ENCODE measurements at places on chromosomes 4 and X.
A peak's percentile ranks its signal among the peaks of the same experiment; 100 is the strongest.

DNA sequence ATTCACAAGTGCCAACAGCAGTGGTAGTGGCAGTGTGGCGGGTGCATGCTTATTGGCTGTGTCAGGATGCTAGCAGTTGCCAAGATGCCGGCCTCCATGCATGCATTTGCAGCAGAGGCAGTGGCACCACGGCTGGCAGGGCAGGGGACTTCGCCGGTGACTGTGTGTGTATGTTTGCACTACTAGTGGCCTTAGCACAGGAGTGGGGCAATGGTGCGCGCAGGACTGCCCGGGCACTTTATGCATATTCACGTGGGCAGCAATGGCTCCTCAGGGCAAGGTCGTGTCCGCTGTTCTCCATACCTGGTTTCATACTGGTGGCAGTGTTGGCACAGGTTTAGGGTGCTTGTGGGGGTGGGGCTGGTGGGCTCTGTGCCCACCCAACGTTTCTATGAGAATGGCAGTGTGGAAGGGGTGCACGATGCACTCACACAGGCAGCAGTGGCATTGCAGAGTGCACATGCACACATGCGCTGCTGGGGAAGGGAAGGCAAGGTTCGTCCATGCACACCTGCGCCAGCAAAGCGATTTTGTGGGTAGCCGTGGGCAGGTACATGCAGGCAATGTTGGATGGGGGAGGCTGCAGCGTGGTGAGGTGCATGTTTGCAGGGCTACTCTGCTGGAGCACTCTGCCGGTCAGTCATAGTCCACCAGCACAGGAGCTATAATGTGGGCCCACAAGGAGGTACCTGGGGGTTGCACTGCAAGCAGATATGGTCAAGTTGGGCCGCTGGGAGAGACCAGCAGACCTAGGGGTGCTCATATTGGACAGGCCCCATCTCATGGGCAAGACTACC lies 338.9 kb upstream of the TECRL start:
- DNase-seq: no peak

- no peak for DNase-seq
Measured at GRCh38 chrX:115214151-115214550, 19.7 kb downstream of the LRCH2 start.

- DNase-seq: no peak
Measured at GRCh38 chr4:21709031-21709430, 239.5 kb downstream of the KCNIP4 start.

- no peak for DNase-seq
Measured at GRCh38 chr4:147056940-147057610, 111.4 kb upstream of the TTC29 start.

DNA sequence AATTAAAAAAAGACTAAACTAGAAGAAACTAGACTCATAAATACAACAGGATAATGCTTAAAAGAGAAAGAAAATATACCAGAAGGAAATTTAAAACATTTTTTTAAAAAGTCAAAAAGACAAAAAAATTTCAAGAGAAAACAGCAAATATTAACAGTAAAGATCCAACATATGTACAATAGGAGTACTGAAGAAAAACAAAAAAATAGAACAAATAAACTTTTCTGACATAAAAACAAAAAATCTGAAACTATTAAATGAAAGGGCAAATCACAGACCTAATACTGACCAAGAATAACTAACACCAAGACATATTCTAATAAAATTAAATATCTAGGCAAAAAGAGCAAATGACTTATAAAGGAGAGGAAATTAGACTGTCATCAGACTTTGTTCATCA lies 11.5 kb downstream of the DNAJB14 start:
- DNase-seq: peak; percentile 10

- DNase-seq: no peak
Measured at GRCh38 chr4:102808009-102808408, 19.3 kb downstream of the UBE2D3 start.

- no peak for DNase-seq
Measured at GRCh38 chrX:9871701-9872268, 85.6 kb downstream of the SHROOM2 start.

DNA sequence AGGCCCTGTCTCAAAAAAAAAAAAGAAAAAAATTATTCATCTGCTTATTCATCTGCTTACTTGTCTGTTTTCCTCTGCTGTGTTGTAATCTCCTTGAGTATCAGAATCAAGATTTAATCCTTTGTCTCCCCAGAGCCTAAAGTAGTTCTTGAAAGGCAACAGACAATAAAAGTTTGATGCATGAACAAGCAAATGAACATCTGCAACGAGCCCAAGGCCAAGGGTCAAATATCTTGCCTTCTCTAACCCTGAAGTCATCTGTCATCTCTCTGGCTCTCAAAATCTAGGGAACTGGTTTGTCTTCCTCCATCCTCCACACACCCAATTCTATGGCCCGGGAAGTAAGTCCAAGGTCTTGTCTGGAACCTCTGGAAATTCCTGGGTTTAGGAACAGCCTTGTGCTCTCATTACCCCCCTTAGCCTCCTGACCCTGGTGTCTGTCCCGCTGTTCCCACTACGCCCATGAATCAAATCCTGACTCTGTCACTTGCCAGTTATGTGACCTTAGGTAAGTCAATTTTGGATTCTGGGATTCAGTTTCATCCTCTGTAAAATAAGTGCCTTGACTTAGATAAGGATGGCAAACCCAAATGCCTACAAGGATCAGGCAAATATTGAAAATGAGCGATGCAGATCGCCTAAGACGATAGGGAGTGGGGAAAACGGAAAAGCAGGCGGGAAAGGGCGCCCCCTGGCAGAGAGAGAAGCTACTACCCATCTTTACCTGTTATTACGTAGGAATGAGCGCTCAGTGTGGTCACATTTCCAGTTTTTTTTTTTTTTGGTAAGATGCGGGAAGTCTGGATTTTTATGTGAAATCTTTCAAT lies 102.7 kb upstream of the DHX15 start:
- no peak for DNase-seq

GRCh38 chr4:24763631-24764297 lies 31.6 kb upstream of the SOD3 start:
- peak; percentile 70 for DNase-seq

- no peak for DNase-seq
Measured at GRCh38 chrX:1384658-1385252, 7.2 kb downstream of the SLC25A6 start.

- DNase-seq: no peak
Measured at GRCh38 chr4:148693913-148694649, 251.9 kb upstream of the NR3C2 start.

DNA sequence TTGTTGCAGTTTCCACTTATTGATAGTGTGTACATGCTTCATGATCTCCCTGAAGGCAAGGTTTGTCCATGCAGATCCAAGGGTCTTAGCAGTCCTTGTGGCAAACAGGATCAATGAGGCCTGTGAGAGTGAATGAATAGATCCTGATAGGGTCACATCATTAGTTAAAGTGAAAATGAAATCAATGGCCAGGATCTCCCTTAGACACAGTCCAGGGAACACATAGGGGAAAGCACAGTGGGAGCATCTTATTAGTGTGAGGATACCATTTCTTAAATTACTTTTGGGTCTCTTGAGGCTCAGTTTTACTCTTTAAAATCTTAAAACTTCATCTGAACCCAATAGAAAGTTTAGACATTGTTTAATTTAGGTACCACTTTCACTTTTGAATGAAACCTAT lies 59.3 kb downstream of the ARHGAP6 start:
- no peak for DNase-seq

DNA sequence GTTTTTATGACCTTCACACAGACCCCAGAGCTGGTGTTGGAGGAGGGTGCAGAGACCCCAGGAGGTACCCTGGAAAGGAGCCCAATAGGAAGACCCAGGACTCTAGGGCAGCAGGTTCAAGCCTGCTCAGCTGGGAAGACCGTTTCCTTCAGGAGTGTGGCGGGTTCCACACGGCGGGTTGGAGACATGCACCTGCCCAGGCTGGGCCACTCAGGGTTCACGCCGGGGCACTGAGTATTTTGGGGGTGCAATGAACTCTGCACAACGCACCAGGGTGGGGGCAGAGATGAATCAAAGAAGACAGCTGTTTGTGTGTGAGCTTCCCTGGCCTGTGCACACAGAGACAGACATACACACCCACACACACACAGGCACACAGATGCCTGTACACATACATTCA lies 52.5 kb upstream of the PPP2R3B start:
- no peak for DNase-seq

DNA sequence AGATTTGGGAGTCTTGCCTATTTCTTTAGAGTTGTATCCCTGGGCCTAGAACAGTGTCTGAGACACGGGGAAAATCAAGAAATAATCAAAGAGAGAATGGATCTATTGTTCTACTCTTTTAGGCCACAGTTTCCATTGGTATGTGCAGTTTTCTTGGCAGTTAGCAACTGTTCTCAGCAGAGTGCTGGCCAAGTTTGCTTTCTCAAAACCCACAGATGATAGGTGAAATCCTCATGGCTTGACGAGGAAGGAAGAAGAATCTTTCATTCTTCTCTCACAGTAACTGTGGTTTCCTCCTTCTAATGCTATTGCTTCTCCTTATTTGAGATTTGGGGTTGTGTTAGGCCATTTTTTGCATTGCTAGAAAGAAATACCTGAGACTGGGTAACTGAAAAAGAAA lies 42.2 kb downstream of the AGA start:
- no peak for DNase-seq

GRCh38 chrX:136850441-136851175 lies 29.9 kb downstream of the RBMX start:
- peak; percentile 2 for DNase-seq

DNA sequence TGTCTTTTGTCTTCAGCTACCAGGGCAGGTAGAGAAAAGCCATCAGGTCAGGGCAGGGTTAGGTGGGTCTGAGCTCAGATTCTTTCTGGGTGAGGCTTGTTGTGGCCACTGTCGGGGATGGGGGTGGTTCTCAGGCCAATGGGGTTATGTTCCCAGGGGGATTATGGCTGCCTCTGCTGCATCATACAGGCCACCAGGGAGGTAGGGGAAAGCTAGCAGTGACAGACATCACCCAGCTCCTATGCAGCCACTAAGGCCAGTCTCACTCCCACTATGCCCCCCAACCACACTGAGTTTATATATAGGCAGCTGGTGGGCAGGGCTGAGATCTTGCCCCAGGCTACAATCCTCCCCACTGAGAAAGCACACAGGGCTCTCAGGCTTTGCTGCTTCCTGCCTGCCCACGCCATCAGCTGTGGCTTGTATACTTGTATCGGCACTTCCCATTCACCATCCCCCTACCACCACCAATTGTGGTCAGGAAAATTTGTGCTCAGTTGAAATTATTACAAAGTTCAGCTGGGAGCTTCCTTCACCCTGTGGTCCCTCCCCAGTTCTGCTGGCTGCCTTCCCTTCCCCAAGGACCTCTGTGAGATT lies 72.6 kb upstream of the PTPN13 start:
- DNase-seq: no peak

DNA sequence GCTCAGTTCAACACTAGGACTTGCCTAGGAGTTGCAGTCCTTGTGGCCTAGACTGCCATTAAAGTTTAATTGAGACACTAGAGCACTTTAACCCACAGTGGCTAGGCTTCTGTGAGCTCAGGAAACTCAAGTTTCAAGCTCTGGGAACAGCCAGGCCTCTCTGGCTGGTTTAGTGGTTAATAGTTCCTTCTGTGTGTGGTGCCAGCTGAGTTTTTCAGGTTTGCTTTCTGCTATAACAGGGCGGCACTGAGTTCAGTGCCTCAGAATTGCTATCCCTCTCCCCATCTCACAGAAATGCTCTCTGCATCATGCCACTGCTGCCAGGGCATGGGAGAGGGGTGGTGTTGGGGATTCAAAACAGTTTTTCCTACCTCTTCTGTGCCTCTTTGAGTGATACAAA lies 15.9 kb downstream of the MMAA start:
- DNase-seq: no peak

GRCh38 chr4:5460106-5460801 lies 248.1 kb downstream of the EVC2 start:
- peak; percentile 18 for DNase-seq

DNA sequence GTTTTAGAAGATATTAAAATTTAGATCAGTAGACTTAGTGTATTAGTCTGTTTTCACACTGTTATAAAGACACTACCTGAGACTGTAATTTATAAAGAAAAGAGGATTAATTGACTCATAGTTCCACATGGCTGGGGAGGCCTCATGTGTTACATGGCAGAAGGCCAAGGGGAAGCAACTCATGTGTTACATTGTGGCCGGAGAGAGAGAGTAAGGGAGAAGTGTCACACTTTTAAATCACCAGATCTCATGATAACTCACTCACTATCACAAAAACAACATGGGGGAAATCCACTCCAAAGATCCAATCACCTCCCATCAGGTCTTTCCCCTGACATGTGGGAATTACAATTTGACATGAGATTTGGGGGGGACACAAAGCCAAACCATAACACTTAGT lies 1159.7 kb upstream of the PCDH7 start:
- no peak for DNase-seq

GRCh38 chr4:10690185-10690907 lies 5.8 kb upstream of the CLNK start:
- DNase-seq: no peak

DNA sequence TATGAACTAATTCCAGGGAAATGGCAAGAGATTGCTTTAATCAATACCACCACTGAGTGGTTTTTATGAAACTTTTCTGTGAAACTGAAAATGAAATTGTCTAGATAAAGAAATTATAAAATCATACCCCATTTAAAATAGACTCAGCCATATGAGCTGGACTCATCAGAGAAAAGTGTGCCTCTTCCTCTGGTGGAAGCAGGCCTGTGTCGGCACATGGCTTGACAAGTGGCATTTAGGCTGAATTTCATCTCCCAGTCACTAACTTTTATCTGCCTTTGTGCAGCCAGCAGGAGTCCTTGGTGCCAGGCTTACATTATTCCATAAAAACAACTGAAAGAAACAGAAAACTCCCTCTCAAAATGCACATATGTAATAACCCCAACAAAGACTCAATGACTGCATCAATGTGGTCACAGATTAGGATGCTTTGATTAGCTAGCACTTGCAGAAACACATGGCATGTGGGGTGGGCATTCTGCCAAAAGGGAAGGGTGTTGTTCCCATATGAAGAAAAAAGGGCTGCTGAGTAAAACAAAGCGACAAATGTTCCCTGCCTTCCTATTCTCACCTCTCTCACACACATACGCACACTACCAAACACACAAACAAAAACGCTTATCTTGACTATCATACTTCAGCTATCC lies 232.3 kb downstream of the PABPC4L start:
- DNase-seq: peak; percentile 74

GRCh38 chr4:66949419-66949818 lies 595.9 kb downstream of the CENPC start:
- DNase-seq: no peak

- DNase-seq: no peak
Measured at GRCh38 chr4:1327526-1328266, 19.3 kb upstream of the UVSSA start.

DNA sequence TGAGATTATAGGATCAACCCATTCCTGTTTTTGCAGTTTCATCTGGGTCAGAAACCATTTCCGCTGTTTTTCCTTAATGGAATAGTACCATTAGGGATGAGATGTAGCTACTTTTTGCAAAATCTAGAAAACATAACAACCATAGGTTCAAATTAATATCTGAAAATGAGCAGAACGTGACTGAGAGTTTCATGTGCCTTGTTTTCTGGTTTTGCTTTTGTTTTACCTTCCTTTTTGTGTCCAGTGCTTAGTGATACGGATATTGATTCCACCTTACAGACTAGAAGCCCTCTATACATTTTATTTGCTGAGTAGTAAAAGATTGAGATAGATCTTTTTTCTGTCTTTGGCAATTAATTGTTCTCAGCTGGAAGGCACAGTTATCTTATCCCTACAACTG lies 46.5 kb downstream of the SNX25 start:
- no peak for DNase-seq

- peak; percentile 11 for DNase-seq
Measured at GRCh38 chrX:119121341-119121740, 6.3 kb downstream of the KIAA1210 start.

- no peak for DNase-seq
Measured at GRCh38 chr4:80360084-80360483, 24.6 kb downstream of the CFAP299 start.

- no peak for DNase-seq
Measured at GRCh38 chr4:10732235-10732913, 47.8 kb upstream of the CLNK start.
